Colonic mucosa (tissue), 4 donors: ENCODE measurements at places on chromosomes 6 and 20. TPM values are rescaled to one million over a fixed set of nuclear protein-coding genes. Genes with fewer than 3 reads are reported as not detected.

CALHM4 gene
- total RNA-seq: not detected

RAET1L gene
- total RNA-seq: 0.24 TPM

GINM1 gene
- total RNA-seq: 22.9 TPM

BCAS1 gene
- total RNA-seq: 67.9 TPM

CALHM6 gene
- total RNA-seq: 6.2 TPM

CNR1 gene
- 2.9 TPM for total RNA-seq

VGLL2 gene
- total RNA-seq: not detected

LIME1 gene
- total RNA-seq: 10.8 TPM

MGME1 gene
- 20.5 TPM for total RNA-seq

TRERF1 gene
- total RNA-seq: 3.5 TPM

SLC35D3 gene
- total RNA-seq: 0.15 TPM

OR2B3 gene
- total RNA-seq: not detected

DNA sequence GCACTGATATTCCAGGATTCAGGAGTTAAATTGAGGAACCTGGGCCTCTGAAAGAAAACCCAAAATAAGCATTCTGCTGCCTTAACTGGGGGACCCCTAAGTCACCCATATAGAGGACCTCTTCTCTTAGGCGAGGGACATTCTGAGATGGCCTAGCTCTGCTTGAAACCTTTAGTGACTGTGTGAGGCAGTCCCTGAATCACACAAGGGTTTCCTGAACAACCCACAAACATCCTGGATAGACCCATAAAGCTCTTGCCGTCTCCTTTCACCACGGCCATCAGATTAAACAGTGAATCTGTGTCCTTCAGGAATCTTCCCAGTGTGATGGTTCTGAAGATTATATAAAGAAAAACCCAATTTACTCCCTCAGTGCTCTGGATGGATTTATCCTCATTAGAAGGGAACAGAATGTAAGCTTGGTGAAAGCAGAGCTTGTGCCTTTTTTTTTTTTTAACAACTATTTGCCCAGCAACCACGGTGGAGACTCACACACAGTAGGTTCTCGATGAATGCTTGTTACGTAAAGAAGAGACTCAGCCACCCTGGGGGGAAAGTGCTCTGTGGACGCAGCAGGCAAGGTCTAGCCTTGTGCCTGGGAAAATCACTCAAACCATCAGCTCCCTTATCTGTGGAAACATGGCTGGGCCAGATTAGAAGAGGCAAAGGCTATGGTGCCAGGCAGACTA lies 39.1 kb upstream of the SIRPG start:
- DNase-seq: no peak

- no peak for DNase-seq
These were observed 69.7 kb downstream of the EFHC1 start for GRCh38 chr6:52489881-52490280.

DNA sequence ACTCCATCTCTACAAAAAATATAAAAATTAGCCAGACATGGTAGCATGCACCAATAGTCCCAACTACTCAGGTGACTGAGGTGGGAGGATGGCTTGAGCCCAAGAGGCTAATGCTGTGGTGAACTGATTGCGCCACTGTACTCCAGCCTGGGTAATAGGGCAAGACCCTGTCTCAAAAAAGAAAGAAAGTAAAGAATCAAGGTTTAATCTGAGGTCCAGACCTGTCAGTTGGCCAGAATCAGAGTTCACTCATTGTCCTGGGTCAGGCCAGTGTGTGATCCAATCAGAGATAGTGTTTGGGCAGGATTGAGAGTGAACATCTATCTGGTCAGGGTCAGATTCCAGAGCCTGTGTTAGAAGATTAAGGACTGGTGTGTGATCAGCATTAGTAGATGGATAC lies 15.5 kb downstream of the TMEM63B start:
- no peak for DNase-seq

DNA sequence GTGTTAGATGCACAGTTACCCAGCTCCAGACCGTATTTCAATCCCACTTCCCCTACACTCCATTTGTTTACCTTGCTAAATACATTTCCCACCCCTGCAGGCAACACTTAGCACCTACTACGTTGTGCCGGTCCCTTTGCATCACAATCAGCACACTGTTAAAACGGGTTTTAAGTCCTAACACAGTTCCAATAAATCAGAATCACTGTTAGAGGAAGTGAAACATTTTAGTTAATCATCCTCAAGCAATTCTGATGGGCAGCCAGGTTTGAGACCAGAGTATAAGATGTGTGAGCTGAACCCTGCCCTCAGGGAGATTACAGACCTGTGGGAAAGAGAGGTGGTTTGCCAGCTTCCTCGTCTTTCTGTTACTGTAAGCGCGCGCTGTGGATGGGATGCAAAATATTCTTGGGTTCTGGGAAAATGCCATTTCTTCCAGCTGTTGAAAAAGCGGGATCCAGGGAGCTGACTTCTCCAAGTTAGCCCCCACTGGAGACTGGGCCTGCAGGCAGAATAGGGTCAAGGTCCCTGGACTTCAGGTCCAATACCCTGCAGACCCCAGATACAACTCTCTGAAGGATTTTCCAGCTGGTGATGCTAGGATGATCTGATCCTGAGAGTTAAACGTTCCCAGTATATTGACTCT lies 3.1 kb downstream of the ZCCHC3 start:
- DNase-seq: no peak

GRCh38 chr6:151690303-151690702 lies 117.2 kb upstream of the ESR1 start:
- DNase-seq: no peak

- no peak for DNase-seq
These were observed 53.3 kb downstream of the CCDC170 start for GRCh38 chr6:151546941-151547659.

DNA sequence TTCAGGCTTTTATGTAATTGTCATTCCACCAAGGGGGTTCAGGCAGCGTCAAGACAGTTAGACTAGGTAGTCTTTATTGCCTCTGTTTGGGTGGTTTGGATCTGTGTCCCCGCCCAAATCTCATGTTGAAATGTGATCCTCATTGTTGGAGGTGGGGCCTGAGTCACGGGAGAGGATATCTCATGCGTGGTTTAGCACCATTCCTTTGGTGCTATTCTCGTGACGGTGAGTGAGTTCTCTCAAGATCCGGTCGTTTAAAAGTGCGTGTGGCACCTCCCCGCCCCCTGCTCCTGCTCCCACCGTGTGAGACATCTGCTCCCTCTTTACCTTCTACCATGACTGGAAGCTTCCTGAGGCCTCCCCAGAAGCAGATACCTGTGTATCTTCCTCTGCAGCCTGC lies 51.3 kb upstream of the FOXC1 start:
- no peak for DNase-seq

DNA sequence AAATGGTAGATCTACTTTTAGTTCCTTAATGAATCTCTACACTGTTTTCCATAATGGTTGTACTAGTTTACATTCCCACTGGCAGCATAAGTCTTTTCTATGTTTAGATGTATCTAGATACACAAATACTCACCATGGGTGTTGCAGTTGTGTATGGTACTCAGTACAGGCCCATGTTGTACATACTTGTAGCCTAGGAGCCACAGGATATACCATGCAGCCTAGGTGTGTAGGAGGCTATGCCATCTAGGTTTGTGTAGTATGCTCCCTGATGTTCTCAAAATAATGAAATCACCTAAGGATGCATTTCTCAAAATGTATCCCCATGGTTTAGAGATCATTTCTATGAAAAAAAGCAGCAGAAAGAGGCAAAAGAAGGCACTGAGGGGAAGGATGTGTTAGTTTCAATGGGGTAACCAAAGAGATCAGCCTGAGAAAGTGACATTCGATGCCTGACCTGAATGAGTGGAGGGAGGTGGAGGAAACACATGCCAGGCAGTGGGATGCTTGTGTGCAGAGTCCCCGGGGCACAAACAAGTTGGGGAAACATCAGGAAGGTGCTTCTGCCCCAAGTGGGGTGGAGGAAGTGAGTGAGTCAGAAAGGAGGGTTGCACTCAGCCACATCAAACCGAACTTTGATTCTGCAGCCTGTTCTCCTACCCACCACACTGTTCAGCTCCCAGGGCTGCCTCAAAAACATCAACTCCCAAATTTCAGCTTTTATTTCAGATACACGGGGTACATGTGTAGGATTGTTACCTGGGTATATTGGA lies 191.2 kb downstream of the ZNF217 start:
- no peak for DNase-seq

- DNase-seq: no peak
These were observed 175.3 kb upstream of the CST7 start for GRCh38 chr20:24773751-24774201.

DNA sequence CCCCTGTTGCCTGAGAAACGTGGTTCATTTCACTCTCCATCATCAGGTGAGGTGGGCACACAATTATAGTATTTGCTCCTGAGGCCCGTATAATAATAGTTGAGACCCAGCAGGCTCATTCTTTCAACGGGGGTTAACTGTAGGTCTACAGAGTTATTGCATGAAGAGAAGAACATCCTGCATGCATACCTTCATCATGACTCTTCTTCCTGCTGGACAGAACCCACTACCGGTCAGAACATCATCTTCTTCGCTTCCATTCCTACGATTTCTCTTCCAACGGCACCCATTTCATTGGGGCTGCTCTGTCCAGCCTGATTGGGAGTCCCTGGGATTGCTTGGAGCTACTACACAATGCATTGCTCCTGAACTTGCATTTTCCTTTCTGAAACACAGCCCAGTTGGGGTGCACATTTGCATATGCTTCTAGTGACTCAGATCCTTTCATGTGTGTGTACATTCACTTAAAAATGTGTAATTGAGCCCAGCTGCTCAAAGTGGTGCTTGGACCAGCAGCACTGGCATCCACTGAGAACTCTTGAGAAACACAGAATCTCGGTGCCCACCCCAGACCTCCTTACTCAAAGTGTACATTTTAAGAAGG lies 57.4 kb downstream of the SLC24A3 start:
- DNase-seq: no peak

- no peak for DNase-seq
These were observed 24.0 kb downstream of the ACSS1 start for GRCh38 chr20:25033924-25034300.

DNA sequence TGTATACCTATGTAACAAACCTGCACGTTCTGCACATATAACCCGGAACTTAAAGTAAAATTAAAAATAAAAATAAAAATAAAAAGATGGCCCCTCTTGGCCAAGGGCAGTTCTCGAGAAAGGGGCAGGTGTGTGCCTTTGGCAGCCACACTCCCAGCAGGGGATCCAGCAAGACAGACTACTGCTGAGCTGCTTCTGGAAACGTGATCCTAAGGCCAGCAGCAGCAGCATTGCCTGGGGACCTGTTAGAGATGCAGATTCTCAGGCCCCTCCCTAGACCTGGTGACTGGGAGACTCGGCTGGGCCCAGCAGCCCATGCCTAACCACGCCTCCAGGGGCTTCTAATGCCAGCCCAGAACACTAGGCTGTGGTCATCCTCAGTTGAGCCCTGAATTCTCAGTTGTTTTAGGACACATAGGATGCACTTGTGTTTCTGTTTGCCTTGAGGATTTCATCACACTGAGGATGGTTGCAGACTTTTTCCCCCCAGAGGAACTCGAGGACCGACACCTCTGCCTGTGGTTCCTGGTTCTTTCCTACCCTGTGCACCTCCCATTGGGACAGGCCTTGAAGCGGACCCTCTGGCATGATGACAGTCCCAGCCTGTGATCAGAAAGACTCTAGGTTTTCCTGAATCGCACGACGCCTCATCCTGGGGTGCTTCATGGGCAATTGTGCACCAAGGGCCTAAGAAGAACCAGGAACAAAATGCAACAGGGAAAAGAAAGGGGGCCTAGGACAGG lies 105.9 kb downstream of the TOX2 start:
- no peak for DNase-seq

- no peak for DNase-seq
These were observed 2.0 kb upstream of the VARS1 start for GRCh38 chr6:31797588-31797987.

- no peak for DNase-seq
These were observed 133.2 kb downstream of the TBC1D32 start for GRCh38 chr6:121201105-121201504.

GRCh38 chr20:13008761-13009681 lies at the start of gene SPTLC3:
Gene SPTLC3 (plus strand): TSS chr20:13008972. CDS start chr20:13009268, 296 bp downstream.
- peak; percentile 73 for DNase-seq

GRCh38 chr6:16741112-16742016 lies 19.9 kb downstream of the ATXN1 start:
- DNase-seq: no peak

GRCh38 chr6:162638931-162639574 lies 88.5 kb downstream of the PRKN start:
- DNase-seq: no peak

- DNase-seq: no peak
These were observed 529.0 kb downstream of the TBC1D32 start for GRCh38 chr6:120805276-120805675.

DNA sequence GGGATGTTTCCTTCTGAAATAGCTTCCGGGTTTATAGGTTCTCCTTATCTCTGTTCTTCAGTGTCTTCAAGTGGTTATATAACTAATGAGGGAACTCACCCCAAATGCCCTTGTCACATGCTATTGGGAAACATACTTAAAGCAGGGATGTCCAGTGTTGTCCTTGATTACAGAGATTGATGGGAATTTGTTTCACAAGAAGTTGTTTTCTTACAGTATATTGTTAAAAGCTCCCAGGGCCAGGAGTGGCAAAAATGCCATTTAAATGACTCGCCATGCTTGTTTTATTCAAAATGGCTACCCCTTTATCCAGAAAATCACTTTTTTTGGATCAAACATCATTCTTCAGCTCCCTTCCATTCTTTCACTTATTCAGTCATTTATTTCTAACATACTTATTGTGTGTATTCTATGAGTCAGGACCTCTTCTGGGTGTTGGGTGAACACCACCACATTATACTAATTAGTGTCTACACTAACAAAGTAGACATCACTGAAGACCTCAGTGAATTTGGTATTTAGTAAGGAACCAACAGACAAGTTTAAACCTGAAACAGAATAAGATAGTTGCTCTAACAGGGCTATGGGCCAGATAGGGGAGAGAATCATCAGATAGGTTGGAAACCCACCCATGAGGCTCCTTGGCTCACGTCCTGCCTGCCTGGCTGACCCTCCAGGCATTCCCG lies 791.1 kb downstream of the MAFB start:
- DNase-seq: no peak

GRCh38 chr6:91509711-91510110 lies 922.8 kb upstream of the MAP3K7 start:
- no peak for DNase-seq

GRCh38 chr6:43742931-43743632 lies 26.9 kb upstream of the VEGFA start:
- DNase-seq: no peak

- no peak for DNase-seq
These were observed 5.6 kb upstream of the CFB start for GRCh38 chr6:31940256-31940664.

- no peak for DNase-seq
These were observed 57.5 kb downstream of the SYNJ2 start for GRCh38 chr6:158039178-158039557.

DNA sequence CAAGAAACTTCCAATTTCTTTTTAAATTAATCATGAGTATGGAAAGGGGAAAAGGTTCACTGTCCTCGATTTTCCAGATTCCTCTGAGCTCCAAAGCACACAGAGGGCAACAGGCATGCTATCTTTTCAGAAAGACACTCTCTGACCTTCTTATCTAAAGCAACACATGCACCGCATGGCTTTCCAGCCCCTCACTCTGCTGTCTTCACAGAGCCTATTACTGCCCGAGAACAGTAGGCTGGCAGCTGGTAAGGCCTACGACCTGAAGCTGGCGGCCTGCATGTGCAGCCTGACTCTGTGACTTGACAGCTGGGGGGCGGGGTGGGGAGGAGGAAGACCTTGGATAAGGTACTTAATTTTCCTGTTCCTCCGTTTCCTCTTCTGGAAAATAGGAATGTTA lies 86.3 kb downstream of the ELOVL4 start:
- DNase-seq: no peak
